ENCODE measurements at places on chromosomes 11 and 22.

DNA sequence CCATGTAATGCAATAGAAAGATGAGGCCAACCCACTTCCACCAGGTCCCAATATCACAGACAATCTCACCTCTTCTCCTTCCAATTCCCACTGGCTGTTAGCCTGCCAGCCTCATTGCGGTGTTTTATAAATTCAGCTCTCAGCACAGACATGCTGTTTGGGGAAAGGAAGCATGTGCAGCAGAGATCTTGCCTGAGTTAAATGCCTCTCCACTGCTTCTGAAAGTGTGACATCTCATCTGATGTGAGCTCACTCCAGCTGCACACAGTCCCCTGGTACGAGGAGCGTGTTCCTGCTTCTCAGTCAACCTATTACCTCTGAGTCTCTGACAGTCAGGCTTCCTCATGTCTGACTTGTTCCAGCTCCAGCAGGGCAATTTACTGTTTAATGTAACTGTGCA, 122.7 kb upstream of the GUCY1A2 start:
- DNase-seq = no peak

DNA sequence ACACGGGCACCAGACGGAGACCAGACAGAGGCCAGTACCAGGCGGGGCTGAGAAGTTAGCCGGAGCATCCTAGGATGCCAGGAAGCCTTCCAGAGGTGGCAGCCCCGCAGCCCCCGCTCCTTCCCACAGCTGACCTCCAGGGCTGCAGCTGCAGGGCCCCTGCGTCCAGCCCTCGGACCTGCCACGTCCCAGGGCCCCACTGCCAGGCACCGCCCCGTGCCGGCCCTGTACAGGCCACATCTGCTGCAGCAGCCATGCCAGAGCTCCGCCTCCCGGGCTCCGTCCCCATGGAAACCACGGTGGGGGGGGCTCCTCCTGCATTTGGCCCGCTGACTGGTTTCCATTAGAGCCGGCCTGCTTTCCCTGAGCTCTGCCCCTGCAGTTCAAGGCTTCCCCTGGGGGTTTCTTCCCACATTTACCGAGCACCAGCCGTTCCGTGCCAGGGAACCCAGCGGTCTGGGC, 62.5 kb upstream of the PPARA start:
- peak; percentile 89 for DNase-seq

DNA sequence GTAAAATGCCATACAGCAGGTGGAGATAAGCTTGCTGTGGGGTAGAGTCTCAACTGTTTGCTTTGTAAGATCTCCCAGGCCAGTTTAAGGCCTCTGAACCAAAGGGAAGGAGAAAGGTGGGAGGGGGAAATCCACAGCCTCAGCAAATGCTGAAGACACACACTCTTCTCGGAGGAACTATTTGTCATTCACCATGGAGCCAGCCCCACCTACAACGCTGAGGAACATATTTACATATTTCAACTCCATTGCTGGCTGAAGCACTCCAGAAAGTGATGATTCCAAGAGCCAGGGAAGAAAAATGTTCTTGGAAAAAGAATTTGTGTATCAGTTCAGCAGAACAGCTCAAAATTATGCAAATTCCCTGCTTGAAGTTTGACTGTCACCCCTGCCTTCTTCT, 6.5 kb downstream of the TENM4 start:
- no peak for DNase-seq

GRCh38 chr11:87266751-87267150, 229.0 kb downstream of the TMEM135 start:
- DNase-seq = no peak

All from fibroblast of the conjunctiva (primary cell).